ENCODE measurements at places on chromosomes 5 and 9. TPM values are rescaled to one million over a fixed set of nuclear protein-coding genes. Genes with fewer than 3 reads are reported as not detected.

The LHX6 gene
- 2.1 TPM for total RNA-seq

The UAP1L1 gene
- 16.6 TPM for total RNA-seq

The LVRN gene
- 0.08 TPM for total RNA-seq

The HARS2 gene
- 35.7 TPM for total RNA-seq

The NR2F1 gene
- total RNA-seq: 4.8 TPM

The ZNF462 gene
- 3.8 TPM for total RNA-seq

The SPINK7 gene
- not detected for total RNA-seq

The SYK gene
- total RNA-seq: 0.03 TPM

The MYMK gene
- not detected for total RNA-seq

The MCTP1 gene
- total RNA-seq: 9.6 TPM

The VCAN gene
- 11.0 TPM for total RNA-seq

The PCDHB14 gene
- 0.17 TPM for total RNA-seq

The PCDH1 gene
- total RNA-seq: 3.7 TPM

The TRIM52 gene
- total RNA-seq: 6.2 TPM

The KLHL3 gene
- total RNA-seq: 0.09 TPM

The POU5F2 gene
- not detected for total RNA-seq

The DRD1 gene
- 0.08 TPM for total RNA-seq

The KCNN2 gene
- total RNA-seq: 0.12 TPM

The TMOD1 gene
- 2.1 TPM for total RNA-seq
